ENCODE measurements at places on chromosomes 7 and 10.

DNA sequence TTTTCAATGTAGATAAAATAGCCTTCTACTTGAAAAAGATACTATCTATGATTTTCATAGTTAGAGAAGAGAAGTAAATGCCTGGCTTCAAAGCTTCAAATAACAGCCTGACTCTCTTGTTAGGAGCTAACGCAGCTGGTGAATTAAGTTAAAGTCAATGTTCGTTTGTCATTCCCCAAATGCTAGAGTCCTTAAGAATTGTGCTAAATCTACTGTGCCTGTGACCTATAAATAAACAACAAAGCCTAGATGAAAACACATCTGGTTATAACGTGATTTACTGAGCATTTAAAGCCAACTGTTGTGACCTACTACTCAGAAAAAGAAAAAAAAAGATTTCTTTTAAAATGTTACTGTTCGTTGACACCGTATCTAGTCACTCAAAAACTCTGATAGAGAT is 134.7 kb downstream of the POLR1F start:
- DNase-seq: no peak

- DNase-seq: no peak
Measured at GRCh38 chr10:22599048-22599561, 115.3 kb downstream of the PIP4K2A start.

GRCh38 chr7:81515009-81515408 is 254.8 kb downstream of the HGF start:
- no peak for DNase-seq

DNA sequence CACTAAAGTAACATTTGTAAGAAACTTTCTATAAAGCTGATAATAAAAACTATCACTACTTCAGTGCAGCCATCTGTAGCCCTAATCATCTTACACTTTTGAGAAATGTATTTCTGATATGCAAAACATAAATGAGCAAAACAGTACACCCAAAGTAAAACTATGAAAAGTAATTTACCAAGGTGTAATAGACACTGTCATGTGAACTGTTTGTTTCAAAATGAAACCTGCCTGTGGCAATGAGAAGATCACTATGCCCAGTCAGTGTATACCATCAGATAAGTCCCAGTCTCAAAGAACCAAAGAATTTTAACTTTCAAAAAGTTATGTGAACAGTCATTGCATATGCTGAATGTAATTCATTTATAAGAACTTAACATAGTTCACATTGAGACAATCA is 398.1 kb downstream of the CDC14C start:
- DNase-seq: no peak

- DNase-seq: no peak
Measured at GRCh38 chr7:22833113-22833855, 10.6 kb upstream of the TOMM7 start.

GRCh38 chr10:53508197-53508596 is 735.6 kb upstream of the MBL2 start:
- DNase-seq: no peak

- no peak for DNase-seq
Measured at GRCh38 chr7:99308461-99309074, 17.1 kb upstream of the ARPC1A start.

DNA sequence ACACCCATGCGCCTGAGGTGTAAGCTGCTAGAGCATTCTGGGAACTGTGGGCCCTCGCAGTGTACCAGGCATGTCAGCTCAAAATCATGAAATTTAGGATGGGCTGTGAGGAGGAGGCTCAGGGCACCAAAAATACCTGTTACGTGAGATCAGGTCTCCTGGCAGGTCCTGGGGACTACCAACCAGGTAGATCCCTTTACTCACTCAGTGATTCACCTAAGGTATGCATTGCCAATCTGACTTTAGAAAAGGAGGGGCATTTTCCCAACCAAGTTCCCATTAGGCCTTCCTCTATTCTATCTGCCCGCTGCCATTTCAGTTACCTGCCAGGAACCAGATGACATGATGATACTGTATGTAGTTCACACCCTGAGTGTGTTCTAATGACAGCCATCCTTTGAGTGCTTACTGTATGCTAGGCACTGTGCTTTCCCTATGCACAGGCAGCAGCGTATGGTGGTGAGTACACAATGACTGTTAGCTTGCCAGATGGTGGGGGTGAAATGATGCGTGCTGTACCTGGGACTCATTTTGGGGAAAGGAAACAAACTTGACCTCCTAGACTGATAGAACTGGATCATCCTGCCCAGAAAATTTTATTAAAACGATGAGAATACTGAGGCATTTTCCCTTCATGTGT is 62.0 kb downstream of the CFAP58 start:
- no peak for DNase-seq

DNA sequence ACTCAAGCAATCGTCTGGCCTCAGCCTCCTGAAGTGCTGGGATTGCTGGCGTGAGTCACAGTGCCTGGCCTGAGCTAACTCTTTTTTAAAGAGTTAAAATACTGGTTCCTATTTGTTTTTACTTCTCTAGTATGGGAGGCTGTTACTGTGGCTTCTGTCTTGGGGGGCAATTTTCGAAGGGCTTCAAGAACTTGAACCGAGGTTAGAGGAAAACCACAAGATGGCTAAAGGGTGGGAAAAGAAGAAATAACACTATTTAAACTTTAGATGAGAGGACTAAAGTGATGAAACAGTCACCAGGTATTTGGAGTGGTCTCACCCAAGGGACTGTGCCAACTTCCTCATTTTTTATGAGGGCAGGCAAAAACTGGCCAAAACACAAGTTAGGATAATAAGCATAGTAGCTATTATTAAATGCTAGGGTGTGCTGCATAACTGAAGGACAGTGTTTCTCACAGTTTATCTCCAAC is 17.8 kb downstream of the MET start:
- DNase-seq: no peak

DNA sequence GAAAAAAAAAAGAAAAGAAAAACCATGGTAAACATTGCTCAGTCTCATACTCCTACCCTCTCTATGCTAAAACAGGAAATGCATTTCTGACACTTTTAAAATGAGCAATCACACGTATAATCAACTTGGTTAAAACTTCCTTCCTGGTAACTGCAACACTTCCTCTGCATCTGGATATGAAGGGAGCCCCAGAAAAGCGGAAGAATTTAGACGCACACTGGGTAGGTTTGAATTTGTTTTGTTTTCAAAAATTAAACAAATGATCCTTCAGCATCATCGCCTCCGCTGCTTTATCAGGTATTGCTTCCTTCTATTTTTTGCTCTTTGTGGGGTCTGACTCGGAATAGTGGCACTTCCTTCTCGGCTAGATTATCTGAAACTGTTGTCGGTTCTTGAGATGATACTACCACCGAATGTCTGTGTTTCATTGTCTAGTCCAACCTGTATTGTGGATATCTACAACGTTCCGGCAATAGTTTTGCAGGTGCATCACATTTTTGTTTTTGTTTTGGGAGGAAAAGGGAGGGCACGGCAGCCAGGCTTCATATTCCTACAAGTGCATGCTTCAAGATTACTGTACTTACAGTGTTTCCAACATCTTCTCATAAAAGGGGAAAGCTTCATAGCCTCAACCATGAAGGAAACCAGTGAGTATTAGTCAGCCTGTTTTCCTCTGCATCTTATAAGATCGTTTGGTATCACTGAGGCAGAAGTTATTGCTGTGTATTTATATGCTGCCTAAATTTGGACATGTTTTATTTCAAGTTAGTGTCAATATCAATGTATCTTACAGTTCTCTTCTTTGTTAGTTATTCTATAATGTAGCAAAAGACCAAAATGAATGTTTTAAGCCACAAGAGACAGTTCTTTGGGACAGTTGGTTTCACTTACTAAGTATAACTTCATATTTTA is at the start of gene PIK3CG:
PIK3CG (plus strand) TSS at position 153 of the 912 bp plus-strand sequence. CDS start 2,280 bp downstream, outside the sequence.
- DNase-seq: no peak

- DNase-seq: no peak
Measured at GRCh38 chr7:102117743-102118142, 168.9 kb upstream of the SH2B2 start.

DNA sequence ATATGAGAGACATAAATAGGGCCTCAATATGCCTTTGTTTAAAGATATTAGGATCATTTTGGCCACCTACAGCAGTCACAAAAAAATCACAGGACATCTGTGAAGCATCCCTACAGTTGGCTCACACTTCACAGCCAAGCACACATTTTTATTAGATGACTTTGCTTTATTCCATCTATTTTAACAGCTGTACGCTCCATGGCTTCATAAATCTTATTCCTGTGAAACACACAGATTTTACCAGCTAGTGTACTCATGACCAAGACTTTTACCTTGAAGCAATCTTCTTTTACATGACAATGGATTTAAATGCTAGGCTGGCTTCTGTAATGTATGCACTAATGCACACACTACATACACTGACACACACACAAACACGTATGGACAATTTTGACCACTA is 254.8 kb upstream of the PITRM1 start:
- DNase-seq: no peak

DNA sequence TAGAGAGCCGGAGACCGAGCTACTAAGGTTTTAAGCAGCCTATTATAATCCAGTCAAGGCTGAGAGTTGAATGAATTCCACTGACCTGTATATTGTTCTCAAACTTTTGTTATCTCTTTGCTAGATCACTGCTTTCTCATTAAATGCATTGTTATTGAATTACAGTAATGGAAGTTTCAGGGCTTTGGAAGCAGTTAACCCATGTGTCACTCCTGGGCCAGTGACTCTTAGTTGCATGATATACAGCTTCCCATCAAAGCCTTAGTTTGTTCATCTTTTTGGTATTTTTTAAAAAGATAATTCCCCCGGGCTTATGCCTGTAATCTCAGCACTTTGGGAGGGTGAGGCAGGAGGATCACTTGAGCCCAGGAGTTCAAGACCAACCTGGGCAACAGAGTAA is 55.4 kb upstream of the KIAA1217 start:
- no peak for DNase-seq

DNA sequence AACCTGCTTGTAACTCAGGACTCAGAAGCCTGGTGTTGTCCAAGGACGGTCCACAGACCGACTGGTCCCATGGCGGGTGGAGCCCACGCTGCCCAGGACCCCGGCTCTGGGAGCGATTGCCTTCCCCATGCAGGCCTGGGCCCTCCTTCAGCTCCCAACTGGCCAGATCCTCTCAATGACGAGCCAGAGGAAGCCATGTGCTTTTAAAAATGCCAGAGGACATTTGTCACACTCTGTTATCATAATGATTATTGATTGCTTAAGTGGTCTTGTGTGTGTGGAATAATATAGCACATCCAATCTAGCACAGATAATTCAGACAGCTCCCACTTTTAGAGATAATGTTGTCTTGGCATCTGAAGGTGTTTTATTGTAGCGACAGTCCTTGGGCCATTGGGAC is 22.6 kb upstream of the OGDHL start:
- no peak for DNase-seq

- DNase-seq: no peak
Measured at GRCh38 chr7:46838463-46838862, 743.4 kb downstream of the TNS3 start.

DNA sequence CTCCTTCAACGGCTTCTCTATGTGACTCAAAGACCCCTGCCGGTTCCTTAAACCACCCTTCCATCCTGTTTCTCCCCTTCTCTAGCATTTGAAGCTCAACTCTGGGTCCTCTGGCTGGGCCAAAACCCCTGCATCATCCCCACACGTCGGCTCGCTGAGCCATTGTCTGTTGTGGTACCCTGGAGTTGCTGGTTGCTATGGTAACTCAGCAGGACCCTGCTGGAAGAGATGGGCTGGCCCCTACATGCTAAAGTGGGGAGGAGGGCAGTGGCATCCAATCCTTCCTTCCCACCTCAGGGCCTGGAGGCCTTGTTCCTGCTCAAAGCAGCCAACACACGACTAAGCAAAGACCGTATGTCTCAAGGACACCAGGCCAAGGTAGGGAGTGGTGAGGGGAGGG is 452.5 kb downstream of the PLXNA4 start:
- DNase-seq: no peak

DNA sequence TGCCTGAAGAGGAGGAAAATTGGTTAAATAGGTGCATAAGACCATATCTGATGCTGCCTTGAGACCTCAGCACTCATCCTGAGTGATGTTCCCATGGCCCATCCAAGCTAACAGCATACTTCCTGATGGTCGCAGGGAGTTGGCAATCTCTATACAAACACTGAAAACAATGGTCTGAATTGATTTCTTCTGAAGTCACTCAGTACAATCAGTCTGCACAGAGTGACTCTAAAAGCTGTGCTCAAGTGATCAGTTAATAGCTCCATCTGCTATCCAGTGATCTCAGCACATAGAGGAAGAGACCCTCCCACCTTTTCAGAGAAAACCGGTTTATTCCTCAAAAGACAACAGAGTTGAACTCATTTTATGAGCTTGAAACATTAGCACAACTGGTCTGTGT is 3.9 kb downstream of the PPP1R17 start:
- DNase-seq: no peak

DNA sequence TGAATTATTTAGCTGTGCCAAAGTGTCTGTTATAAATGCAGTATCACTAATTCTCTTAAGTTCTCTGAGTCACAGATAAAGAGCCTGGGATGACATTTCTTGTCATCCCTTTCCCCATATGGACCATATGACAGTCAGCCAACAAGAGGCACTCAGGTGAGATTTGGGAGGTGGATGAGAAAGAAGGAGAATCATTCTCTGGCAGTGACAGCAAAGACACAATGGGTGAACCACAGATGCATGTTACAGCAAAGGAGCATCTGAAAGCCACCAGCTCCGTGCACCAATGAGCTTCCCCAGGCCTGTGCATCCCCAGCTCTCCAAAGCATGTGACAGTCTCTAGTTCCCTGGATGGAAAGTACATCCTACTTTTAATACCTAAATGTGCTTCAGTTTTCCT is 10.8 kb downstream of the GIMAP6 start:
- no peak for DNase-seq

- DNase-seq: no peak
Measured at GRCh38 chr7:28389504-28390395, 22.6 kb upstream of the CREB5 start.

DNA sequence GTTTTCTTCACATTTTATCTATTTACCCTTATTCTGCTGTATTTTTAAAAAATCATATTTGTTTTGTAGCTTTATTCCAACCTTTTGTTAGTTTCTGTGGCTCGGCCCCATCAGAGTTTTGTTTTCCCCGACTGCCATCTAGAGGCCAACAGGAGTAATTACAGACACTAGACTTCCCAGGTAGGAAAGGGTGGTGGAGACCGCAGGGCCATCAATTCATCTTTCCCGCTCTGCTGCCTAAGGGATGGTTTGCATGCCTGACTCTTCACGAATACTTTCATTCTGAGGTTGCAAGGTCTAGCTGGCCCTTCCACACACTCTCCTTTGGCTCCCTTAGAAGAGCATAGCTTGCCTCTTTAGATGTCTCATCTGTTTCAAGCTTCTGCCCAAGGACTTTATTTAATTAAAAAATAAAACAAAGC is 38.3 kb downstream of the LYZL2 start:
- DNase-seq: peak; percentile 25

DNA sequence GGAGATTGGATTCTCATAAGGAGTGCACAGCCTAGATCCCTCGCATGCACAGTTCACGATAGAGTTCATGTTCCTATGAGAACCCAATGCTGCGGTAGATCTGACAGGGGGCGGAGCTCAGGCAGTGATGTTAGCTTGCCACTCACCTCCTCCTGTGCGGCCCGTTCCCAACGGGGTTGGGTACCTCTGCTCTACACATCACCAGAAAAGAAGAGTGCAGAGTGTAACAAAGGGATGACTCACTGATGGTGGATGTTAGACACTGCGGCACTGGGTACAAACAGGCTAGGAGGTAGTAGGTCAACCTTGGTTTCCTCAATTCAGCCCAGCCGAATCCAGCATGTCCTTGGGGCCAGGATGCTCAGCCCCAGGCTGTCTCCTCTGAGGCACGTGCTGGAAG is 66.8 kb upstream of the CHST15 start:
- no peak for DNase-seq

GRCh38 chr7:50555594-50556140 is 9.5 kb downstream of the DDC start:
- no peak for DNase-seq

Data from activated CD4-positive, alpha-beta T cell treated with anti-CD3 and anti-CD28 coated beads, Interleukin-2, amount 50 U/mL, for 4 hours (primary cell).